Lung microvascular endothelial cell (primary cell): ENCODE measurements at places on chromosomes 6 and 20.
A peak's percentile ranks its signal among the peaks of the same experiment; 100 is the strongest.

DNA sequence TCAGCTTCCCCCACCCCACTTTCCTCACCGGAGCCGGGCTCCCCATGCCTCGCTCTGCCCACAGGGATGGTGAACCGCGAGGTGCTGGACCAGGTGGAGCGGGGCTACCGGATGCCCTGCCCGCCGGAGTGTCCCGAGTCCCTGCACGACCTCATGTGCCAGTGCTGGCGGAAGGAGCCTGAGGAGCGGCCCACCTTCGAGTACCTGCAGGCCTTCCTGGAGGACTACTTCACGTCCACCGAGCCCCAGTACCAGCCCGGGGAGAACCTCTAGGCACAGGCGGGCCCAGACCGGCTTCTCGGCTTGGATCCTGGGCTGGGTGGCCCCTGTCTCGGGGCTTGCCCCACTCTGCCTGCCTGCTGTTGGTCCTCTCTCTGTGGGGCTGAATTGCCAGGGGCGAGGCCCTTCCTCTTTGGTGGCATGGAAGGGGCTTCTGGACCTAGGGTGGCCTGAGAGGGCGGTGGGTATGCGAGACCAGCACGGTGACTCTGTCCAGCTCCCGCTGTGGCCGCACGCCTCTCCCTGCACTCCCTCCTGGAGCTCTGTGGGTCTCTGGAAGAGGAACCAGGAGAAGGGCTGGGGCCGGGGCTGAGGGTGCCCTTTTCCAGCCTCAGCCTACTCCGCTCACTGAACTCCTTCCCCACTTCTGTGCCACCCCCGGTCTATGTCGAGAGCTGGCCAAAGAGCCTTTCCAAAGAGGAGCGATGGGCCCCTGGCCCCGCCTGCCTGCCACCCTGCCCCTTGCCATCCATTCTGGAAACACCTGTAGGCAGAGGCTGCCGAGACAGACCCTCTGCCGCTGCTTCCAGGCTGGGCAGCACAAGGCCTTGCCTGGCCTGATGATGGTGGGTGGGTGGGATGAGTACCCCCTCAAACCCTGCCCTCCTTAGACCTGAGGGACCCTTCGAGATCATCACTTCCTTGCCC is 57.4 kb downstream of the SRC start:
- no peak for DNase-seq

DNA sequence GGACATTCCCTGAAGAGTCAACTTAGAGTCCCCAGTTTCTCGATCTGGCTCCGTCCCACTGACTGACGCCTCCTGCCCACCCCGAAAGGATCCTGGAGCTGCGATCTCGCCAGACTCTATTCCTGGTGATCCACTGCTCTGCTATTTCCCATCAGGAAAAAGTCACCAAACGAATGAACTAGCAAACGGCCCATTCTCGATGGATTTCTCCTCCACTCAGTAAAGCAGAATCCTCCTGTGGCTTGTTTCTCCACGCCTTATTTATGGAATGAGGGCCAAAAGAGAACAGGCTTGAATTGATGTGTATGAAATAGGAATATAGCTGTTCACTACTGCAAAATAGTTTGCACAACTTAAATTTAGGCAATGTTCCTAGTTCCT is 5.4 kb downstream of the NKX2-4 start:
- DNase-seq, result no peak

DNA sequence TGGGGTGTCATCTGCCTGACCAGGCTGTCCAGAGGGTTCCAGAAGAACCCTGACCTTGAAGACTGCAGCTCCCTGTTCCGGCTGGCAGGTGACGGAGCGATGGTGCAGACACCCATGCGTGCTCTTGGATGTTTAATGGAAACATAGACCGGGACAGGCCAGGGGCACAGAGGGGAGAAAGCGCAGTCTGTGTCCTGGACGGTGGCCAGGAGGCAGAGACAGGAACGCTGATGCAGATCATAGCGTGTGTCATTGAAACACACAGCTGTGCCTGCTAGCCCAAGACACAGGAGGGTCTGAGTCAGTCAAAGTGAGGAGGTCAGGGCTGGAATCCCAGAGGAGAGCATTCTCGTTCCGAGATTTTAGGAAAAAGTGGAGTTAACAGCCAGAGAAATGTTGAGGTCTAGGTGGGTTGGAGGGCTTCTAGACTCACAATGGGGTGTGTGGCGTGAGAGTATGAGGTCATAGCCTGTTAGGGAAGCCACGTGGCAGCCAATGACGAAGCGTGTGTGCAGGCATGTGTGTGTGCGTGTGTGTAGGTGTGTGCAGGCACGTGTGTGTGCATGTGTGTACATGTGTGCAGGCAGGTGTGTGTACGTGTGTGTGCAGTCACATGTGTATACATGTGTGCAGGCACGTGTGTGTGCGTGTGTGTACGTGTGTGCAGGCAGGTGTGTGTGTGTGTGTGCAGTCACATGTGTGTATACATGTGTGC is 167.0 kb downstream of the ERMARD start:
- no peak for DNase-seq

DNA sequence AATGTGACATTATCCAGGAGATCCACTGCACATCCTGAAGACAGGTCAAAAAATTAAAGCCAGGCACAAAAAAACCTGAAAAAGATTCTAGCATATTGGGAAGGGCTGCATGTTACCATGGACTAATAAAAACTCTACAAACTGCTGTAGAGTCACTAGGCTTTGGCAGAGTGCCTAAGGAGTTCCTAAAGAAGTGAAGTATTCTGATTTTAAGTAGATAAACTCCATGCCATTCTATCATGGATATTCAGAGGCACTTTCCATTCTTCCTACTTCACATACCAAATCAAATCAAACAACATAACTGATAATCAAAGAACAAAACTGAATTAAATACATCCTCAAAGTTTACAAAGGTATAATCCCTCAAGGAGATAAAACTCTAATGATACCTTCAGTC is 3.0 kb upstream of the MBOAT1 start:
- no peak for DNase-seq

DNA sequence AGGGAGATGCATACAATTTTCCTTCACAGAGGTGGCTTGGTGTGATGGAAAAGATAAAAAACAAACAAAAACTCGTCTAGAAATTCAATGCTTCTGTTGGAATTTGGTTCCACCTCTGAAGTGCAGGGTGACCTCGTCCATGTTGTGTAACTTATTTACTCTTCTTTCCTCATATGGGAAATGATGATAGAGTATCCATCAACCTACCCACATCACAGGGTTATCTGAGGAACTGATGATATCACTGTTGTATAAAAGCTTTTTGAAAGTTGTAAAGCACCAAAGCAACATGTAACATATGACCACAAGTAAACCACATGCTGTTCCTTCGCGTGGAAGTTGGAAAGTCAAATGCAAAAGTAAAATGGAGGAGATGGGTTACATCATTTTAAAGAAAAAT is 212.0 kb upstream of the SGK1 start:
- peak; percentile 21 for DNase-seq

GRCh38 chr6:160766989-160767646 is 65.1 kb downstream of the PLG start:
- peak; percentile 56 for DNase-seq

DNA sequence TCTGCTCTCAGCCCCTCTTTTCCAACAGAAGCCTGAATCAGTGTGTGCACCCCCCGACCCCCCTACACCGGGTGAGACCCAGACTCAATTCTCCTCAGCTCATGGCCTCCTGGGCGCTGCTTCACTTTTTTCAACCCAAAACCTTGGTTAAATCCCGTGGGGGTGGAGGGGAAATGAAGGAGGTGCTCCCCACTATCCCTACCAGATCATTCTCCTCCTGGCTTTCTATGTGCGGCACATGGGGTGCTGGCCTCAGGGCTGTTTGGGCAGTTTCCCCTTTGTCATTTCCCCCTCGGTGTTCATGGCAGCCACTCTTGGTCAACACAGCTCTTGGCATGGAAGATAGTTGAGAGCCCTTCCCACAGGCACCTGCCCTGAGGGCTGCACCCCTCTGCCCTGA is 4.6 kb downstream of the CST4 start:
- DNase-seq, result no peak

DNA sequence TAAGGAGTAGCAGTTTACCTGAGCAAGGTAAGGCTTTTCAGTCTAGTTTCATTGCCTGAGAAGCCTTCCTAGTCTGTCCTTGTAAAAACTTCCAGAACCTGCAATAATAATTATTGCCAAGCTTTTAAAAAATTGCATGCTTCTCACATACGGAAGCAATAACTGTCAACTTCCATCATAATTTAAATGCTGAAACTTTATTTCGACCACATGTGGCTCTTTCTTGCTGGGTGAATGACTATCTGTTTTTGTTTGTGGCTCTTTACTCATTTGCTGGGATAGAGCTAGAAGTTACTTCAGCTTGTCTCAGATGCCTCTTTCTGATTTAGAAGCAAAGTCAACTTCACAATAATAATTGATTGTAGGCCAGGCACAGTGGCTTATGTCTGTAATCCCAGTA is 95.9 kb upstream of the COL21A1 start:
- DNase-seq, result no peak

GRCh38 chr20:46331611-46332361 is 23.5 kb upstream of the CDH22 start:
- no peak for DNase-seq

- no peak for DNase-seq
These were observed 24.4 kb upstream of the EDN1 start for GRCh38 chr6:12265791-12266190.

DNA sequence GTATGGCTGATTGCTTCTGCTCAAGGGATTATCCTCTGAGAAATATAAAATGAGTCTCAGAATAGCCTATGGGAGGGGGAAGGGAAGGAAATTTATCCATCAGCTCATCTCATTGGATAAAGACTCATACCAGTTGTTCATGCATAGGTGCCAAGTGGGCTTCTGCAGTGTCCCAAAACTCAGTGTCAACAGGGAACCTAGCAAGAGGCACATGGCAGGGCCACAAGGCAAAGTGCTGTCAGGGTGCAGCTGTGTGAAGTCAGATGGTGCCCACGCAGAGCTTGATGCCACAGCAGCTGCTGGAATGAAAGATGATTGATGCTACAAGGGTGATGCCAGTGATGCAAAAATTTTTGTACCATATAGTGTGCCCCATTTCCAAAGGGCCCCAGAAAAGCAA is 3.2 kb upstream of the CHD6 start:
- no peak for DNase-seq
